Activated CD8-positive, alpha-beta memory T cell treated with anti-CD3 and anti-CD28 coated beads for 48 hours (primary cell): ENCODE measurements at places on chromosomes 16 and 17.

DNA sequence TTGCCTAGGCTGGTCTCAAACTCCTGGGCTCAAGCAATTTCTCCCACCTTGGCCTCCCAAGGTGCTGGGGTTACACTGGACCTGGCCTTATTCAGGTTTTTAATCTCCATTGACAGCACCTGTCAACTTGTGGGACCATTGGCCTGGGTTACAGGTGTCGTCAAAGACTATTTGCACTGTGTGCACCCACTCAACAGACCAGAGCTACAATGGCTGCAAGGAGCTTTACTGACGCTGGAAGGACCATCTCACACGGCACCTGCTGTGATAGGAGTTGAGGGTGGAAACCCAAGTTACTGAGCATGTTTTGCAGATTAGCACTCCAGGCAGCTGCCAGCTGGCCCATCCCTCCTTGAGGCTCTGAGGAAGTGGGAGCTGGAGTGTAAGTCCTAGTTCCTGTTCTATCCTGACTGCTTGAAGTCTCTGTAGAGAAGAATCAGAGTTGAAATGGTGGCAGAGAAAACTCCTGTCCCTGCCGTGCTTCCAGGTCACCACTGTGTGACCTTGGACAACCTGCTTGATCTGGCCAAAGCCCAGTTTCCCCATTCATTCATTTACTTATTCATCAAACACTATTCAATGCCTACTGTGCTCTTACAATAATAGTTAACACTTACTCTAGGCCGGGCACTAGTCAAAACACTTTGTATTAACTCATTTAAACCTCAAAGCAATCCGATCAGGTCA lies 42.4 kb upstream of the LONP2 start:
- DNase-seq: no peak

- no peak for DNase-seq
Observed at GRCh38 chr17:48556229-48556575, 11.3 kb upstream of the HOXB2 start.

DNA sequence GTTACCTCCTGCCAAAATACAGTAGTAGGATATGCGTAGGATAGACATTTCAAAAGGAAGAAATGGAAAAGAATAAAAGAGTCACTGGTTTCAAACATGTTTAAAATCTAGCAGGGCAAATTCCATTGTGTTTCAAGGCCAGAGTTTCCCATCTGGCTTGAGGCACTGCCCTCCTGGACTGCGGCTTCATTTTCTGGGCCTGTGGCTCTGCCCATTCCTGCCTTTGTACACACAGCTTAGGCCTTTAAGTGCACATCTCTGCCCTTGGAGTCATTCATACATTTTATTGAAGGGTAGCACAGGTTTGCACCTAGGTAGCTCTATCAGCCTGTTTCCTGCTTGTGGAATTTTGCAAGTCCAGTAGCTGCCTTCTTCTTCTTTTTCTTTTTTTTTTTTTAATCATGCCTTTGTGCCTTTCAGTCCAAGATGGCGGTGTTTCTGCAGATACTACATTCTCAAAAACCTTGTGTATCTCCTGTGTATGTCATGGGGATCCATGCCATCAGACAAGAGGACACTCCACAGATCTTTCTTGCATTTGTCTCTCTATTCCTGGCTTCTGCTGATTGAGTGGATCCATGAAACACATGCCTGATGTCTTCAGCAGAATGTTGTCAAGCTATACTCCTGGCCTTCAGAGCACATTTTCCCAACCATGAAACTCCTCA lies 282.9 kb downstream of the BCAS3 start:
- no peak for DNase-seq

DNA sequence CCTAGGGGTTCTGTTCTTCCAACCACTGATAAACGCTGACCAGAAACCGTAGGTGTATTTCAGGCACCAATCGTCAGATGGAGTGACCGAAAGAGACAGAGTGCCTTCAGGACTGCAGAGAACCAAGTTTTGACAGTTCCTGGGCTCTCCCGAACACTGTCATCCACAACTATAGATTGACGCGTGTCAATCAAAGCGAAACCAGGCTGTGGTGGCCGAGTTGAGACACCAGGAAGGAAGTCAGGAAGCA lies 11.9 kb upstream of the AURKB start:
- no peak for DNase-seq

- no peak for DNase-seq
Observed at GRCh38 chr17:51598824-51599223, 338.5 kb downstream of the UTP18 start.

DNA sequence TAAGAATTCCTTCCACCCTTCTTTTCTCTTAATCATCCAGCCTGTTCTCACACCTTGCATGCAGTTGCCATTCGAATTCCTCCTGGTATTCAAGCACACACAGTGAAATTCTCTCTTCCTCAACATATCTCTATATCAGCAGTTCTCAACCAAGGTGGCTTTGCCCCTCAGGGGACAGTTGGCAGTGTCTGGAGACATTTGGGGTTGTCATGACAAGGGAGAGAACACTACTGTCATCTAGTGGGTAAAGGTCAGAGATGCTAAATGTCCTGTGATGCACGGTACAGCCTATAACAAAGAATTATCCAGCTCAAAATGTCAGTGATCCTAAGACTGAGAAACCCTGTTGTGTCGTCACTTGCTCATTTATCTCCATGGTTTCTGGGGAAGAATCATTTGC lies 94.8 kb upstream of the CPHXL start:
- no peak for DNase-seq

DNA sequence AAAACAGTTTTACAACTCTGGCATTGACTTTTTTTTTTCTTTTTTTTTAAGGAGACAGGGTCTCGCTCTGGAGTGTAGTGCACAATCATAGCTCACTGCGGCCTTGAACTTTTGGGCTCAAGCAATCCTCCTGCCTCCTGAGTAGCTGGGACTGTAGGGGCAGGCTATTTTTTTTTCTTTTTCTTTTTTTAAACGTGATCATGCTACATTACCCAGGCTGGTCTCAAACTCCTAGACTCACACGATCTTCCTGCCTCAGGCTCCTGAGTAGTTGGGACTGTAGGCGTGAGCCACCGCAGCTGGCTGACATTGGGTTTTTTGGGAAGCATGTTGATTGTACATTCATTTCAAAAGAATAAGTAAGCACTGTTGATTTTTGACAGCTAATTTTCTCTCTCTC lies 32.1 kb downstream of the TNRC6A start:
- no peak for DNase-seq

GRCh38 chr16:3068487-3068886 lies 3.0 kb downstream of the IL32 start:
- no peak for DNase-seq

GRCh38 chr16:87472142-87472778 lies 20.6 kb downstream of the ZCCHC14 start:
- no peak for DNase-seq

GRCh38 chr16:11299865-11300559 lies 18.9 kb upstream of the PRM1 start:
- DNase-seq: no peak

- no peak for DNase-seq
Observed at GRCh38 chr16:8295513-8296237, 294.6 kb downstream of the TMEM114 start.

DNA sequence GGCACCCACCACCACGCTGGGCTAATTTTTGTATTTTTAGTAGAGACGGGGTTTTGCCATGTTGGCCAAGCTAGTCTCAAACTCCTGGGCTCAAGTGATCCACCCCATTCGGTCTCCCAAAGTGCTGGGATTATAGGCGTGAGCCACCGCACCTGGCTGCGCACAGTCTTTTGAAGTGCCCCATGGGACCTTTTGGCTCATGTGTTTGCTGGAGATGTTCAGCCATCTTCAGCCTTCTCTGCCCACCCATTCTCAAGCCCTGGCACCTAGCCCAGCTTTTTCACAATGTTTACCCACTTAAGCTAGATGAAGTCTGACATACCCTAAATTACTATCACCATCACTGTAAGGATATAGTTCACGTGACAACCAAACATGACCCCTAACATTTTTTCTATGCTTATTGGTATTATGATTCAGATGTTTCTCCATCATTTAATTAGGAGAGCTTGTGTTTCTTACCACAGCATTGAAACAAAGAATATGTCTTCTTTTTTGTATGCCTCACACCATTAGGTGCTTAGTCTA lies 32.3 kb downstream of the PECAM1 start:
- no peak for DNase-seq

DNA sequence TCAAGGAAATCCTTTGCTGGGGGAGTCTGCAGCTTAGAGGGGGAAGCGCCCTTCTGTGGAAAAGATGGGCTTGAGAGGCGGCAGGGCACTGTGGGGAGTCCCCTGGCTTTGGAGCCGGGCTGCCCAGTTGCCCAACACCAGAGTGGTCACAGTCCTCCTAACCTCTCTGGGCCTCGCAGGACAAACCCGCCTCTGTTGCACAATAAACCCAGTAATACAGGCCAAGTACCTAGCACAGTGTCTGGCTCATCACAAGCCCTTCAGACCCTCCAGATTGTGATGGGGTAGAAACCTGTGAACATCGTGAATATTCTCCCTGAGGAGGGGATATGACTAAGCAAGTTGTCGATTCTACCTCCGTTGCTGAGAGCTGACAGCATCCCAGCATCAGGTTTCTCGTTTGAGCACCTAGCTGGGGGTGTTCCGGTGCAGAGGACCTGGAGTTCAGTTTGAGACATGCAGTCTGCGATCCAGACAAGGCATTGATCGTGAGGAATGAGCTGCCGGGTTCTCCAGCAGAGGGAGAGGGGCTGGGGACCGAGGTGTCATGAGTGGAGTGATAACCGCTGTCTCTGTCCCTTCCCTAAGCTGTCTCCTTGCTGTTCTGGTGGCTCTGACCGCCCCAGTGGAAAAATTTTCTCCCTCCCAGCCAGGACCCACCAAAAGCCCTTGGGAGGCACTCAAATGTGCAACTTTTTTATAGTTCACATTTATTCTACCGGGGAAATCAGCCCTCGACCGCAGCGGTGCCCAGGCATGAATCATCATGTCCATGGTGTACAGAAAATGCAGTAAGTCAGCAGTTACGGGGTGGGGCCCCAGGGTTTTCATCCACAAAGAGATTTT lies 161.9 kb downstream of the WSCD1 start:
- no peak for DNase-seq

- no peak for DNase-seq
Observed at GRCh38 chr16:85894266-85894665, 4.7 kb upstream of the IRF8 start.

- DNase-seq: no peak
Observed at GRCh38 chr16:69924777-69925191, 26.4 kb upstream of the CLEC18A start.

- no peak for DNase-seq
Observed at GRCh38 chr16:73170612-73171038, 122.7 kb upstream of the ZFHX3 start.

- peak; percentile 22 for DNase-seq
Observed at GRCh38 chr17:42928714-42929496, 28.3 kb downstream of the G6PC1 start.

- no peak for DNase-seq
Observed at GRCh38 chr16:56197192-56197992, 6.1 kb downstream of the GNAO1 start.

DNA sequence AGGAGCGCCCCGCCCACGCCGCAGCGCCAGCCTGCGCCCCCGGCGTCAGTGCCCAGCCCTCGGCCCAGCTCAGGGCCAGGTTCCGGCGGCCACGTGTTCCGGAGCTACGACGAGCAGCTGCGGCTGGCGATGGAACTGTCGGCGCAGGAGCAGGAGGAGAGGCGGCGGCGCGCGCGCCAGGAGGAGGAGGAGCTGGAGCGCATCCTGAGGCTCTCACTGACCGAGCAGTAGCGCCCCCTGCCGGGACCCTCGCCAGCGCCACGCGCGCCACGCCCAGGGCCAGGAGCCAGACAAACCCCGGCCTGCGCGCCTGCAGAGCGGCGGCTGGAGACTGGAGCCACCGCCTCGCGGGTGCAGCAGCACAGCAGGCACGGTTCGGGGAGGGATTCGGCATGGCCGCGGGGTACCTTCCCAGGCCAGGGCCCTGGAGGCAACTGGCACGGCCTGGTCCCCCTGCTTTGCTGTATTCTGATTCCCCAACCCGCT lies 9.3 kb downstream of the CORO6 start:
- DNase-seq: peak; percentile 97
